ENCODE measurements at places on chromosomes 4 and X.

DNA sequence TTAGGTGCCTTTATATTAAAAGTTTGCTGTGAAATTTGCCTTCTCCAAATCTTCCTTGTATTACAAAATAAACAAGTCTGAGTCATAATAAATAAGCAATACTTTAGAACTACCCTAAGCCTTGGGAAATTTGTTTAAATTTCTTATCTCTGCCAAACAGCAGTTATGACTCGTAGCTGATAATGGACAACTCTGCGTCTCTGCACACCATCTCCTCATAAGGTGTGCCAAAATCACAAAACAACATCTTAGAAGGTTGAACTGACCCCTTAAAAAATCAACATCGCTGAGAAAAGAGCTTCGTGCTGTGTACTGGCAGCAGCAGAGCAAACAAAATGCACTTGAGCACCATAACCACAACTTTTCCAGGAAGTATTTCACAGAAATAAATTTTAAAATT is 22.0 kb downstream of the OR13H1 start:
- DNase-seq, result peak; percentile 21

GRCh38 chr4:182969651-182970279 is 52.6 kb upstream of the DCTD start:
- peak; percentile 45 for DNase-seq

GRCh38 chrX:69028761-69029120 is 136.5 kb downstream of the PJA1 start:
- no peak for DNase-seq

DNA sequence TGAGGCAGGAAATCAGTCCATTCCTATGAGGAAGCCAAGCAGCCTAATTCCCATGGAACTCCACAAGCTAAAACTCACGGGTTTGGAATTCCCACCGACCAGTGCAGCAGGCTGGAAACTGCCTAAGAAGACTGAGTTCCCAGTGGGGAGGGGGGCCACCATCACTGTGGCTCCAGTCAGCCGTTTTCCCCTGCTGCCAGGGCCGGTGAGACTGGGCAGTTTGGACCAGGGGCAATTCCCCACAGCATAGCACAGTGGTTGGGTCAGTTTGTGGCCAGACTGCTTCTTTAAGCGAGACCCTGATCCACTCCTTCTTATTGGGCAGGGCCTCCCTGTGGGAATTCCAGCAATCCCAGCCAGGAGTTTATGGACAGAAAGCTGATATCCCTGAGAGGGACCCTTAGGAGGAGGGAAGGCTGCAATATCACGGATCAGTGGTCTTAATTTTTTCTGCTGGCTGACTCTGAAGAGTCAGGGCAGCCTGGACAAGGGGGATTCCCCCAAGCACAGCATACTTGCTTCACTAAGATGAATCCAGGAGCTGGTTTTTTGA is 20.7 kb downstream of the PAGE5 start:
- no peak for DNase-seq

DNA sequence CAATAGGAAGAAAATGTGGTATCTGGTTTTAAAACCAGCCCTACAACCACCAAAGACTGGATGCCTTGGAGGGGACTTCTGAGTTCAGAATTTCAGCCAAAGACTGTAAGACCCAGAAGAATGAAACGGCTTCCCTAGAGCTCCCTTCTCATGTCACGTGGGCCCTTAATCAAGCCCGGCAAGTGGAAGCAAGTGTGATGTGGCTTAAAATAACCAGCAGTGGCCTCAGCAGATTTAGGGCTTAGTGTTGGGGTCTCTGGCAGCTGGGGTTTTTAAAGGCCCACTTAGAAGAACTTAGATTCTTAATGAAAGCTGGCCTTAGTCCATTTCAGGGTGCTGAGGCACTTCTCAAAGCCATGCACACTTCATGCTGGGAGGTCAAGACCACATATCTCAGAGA is 111.2 kb upstream of the TBC1D9 start:
- no peak for DNase-seq

GRCh38 chr4:100362366-100362765 is 155.5 kb downstream of the EMCN start:
- peak; percentile 41 for DNase-seq

DNA sequence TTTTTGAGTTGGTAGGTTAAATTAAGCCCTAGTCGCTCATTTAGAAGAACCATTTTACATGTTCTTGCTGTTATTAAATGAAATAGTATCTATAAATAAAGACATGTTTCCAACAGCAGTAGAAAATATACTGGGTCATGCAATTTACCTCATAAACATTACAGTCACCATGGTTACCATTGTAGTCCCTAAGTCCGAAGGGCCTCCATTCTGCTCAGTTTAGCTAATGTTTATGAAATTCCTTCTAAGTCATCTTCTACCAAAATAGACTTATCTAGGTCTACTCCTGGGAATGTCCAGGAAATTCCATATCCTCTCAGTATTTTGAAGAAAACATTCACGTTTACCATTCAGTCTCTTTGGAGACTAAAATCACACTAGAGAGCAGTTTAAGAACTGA is 292.5 kb upstream of the DCAF8L1 start:
- no peak for DNase-seq
